Hippocampal formation (tissue), 2 donors: ENCODE measurements at places on chromosomes 3 and 15.
A peak's percentile ranks its signal among the peaks of the same experiment; 100 is the strongest.

DNA sequence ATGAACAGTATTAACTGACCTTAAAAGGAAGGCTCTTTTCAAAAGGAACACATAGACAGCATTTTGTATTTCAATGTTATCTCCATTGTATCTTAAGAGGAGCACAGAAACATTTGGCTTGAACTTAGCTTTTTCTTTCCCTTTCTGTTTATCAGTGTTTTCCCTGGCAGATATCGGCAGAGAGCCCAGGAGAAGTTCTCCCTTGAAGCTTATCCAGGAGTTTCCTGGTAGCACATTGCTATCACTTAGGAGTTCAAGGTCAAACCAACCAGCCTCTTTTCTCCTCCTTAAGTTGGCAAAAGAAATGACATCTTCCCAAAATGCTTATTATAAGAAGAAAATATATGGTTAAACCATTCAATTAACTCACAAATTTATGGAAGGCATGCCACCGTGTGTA, 344.6 kb upstream of the UBE2E2 start:
- no peak for DNase-seq

GRCh38 chr3:112138219-112138969, 5.3 kb upstream of the GCSAM start:
- DNase-seq, result no peak

DNA sequence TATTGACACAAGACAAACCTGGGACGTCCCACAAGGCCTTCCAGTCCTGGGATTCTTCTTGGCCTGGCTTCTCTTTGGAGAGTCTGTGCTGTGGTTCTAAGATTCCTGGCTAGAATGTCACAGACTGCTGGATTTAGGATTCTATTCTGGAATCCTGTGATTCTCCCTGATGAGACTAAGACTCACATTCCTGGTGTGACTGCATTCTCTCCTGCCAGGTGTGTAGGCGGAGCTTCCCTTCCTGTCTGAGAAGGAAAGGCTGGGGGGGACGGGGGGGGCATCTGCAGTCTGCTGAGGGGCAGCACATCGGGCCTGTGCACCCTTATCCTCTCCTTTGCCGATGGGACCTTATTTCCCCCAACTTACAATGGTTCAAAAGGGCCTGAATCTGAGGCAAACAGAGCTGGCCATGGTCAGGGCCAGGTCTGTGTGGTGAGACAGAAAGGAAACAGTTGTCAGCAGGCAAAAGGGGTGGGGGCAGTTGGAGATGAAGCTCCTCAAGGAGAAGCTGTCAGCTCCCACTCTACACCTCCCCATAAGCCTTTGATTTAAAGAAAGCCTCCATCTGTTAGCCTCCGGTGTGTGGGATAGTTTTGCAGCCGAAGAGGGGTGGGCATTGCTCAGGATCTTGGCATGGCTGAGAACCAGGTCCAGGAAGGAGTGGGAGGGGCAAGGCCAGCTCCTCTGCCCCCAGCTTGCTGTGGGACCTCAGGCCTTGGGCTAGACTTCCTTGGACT, 30.9 kb downstream of the VIPR1 start:
- DNase-seq, result no peak

DNA sequence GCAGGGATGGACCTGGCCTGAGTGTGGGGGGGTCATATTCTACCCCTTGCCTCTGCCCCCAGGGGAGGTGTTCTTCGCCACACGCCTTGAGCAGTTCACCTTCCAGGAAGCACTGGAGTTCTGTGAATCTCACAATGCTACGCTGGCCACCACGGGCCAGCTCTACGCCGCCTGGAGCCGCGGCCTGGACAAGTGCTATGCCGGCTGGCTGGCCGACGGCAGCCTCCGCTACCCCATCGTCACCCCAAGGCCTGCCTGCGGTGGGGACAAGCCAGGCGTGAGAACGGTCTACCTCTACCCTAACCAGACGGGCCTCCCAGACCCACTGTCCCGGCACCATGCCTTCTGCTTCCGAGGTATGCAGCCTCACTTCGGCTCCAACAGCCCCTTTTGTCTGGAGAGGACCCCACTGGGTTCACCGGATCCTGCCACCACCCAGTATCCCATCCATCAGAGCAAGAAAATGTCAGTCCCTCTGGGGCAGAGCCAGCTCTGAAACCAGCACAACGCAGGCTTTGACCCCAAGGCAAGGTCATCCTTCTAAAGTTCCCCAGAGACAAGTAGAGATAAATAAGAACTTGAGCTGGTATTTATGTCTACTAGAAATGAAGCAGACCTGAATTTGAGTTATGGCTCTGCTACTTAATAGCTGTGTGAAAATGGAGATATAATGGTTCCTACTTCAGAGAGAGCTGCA, 45.8 kb downstream of the HAPLN3 start:
- no peak for DNase-seq

GRCh38 chr3:121998030-121998580, 23.9 kb downstream of the ILDR1 start:
- DNase-seq, result no peak

GRCh38 chr3:14424711-14425580, 22.5 kb downstream of the SLC6A6 start:
- DNase-seq, result no peak

- peak; percentile 27 for DNase-seq
Measured at GRCh38 chr15:90184786-90185704, 16.1 kb upstream of the SEMA4B start.

- DNase-seq, result no peak
Measured at GRCh38 chr3:89411201-89411600, 303.8 kb downstream of the EPHA3 start.

DNA sequence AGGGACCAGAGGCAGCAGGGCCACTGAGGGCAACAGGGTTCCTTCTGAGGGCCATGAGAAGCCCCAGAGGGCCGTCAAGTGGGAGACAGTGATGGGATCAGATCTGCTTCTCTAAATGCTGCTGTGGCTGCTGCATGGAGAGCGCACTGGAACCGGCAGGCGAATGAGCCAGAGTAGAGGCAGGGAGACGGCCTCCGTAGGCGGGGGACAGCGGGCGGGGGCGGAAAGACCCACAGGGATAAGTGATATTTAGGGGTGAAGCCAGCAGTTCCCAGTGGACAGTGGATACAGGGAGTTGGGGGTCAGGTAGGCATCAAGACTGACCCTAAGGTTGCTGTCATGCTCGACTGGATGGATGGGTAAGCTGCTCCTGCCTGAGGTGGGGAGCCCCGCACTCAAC, 45.0 kb downstream of the GLDN start:
- no peak for DNase-seq

DNA sequence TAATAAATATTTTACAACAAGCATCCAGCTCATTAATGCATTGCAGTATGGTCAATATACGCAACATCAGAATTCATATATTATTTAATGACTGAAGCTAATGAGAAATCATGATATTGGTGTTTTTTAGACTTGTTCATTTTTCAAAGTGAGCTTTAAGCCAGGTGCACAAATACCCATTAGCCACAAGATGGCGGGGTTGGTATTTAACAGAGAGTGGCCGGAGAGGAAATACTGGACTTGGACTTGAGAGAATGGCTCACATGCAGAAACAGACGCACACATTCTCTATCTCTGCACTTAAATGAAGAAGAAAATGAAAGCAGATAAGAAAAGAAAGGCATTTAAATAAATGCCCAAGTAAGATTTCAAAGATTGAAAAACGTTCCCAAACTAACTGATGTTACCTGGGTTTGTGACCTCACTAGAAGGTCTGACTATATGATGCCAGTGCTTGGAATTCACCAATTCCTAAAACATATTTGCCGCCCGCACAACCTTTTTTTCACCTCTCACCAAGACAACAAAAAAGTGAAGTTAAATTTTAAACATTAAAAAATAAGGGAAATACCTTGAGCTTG, 21.2 kb upstream of the CRBN start:
- DNase-seq, result peak; percentile 74

DNA sequence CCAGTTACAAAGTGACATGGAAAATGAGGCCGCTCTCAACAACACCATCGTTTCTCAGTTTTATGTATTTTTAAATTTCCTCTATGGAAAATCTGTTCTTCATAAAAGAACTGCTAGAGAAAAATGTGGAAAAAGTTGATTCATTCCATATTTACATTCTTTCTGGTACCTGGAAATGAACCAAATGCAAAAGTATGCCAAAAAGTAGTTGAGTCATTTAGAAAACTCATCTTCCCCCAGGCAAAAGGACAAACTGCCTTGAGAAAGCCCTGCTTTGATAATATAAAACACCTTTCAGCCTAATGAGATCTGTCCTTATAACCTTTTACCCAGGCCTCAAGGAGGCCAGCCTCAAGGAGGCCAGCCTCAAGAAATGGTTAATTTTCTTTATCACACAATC, 283.0 kb upstream of the VEPH1 start:
- no peak for DNase-seq

DNA sequence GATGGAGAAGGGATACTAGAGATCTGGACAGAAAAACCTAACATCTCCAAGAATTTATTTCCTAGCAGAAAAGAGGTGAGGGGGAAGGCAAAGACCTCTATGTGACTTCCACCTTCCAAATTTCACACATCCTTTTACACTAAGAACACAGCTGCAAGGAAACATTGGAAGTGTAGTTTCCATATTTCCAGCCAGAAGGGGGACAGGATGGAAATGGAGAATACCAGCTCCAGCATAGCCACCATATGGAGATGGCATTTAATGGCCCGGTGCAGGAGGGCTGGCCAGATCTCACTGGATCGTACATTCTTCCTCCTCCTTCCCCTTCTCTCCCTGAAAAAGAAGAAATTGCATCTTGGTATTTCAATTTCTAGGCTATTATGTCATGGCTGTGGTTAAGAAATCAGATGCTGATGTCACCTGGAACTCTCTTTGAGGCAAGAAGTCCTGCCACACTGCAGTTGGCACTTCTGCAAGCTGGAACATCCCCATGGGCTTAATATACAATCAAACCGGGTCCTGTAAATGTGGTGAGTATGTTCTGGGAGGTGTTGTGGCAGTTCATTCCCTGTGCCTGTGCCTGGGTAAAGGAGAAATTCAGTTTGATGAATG, 36.9 kb upstream of the TF start:
- no peak for DNase-seq

- DNase-seq, result no peak
Measured at GRCh38 chr3:81279481-81280379, 481.7 kb downstream of the GBE1 start.

DNA sequence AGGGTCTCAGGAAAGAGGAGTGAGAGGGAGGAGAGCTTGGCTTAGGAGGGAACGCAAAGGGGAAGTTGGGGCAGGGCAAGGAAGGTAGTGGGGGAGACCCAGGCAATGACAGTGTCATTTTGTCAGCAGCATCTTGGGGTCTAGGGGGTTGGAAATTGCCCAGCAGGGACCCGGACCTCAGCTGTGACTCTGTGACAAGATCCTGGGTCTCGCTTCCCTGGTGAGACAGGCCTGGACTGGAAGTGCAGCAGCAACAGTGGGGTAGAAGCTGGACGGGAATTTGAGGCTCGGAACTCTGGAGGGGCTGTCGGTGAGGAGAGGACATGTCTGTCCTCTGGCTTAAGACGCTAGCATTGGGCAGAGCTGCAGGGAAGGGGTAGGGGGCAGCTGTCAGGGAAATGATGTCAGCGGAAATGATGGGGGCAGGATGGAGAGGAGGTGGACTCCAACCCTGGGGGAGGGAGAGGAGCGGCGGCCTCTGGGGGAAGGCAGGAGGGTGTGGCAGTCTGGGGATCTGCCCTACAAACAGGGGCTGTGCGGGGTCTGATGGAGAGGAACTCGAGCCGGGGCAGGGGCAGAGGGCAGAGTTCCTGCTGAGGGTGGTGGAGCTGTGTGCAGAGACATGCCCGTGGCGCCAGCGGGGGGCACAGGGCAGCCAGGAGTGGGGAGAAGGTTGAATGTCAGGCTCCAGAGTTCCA, 12.3 kb downstream of the ANPEP start:
- DNase-seq, result no peak

- no peak for DNase-seq
Measured at GRCh38 chr3:65785065-65785645, 253.6 kb downstream of the MAGI1 start.

DNA sequence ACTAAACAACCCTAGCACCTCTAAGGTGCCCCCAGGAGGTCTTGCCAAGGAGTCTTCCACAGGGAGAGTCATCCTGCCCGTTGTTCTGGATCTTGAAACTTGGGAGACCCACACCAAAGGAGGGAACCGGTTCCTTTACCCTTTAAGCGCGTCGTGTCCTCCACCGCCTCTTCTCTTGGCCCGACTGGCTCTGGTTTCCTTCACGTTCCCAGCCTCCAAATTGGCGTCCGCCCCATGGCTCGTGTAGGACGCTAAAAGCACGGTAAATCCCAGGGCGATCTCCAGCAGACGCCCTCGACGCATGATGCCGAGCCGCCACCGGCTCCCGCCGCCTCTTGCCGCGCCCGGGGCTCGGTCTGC, 1.1 kb downstream of the FBN1 start:
- DNase-seq, result peak; percentile 53

DNA sequence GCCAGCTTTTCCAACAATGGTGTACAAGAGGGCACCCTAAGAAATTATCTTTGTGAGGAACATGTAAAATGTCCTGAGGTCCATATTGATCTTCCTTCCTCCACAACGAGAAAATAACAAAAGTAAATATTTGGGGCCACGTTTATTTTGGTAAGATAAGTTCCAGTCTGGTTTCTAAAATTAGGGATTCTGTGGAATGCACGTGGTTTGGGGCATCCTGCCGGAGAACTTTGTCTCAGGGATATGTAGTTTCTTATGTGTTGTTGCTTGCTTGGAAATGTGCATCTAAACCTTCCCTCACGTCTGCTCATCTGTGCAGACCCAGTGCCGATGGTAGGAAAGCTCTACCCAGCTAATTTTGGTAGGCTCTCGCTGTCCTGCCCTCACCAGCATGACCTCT, 62.8 kb downstream of the CTDSPL start:
- no peak for DNase-seq

DNA sequence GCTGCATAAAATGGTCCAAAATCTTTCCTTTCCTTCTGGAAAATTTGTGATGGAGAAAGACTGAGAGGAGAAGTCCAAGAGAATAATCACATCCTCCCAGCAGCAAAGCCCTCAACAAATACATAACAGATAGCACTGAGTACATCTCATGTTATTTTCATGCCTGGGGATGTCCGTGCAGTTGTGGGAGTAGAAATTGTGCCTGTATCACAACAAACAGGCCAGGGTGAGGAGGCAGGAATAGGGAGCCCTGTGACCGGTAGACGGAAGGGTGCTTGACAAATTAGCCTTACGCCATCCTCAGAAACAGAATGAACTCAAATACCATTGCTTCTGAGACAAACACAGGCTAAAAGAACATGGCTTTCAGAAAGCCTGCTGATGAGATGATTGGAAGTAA, 333.2 kb upstream of the UMPS start:
- no peak for DNase-seq
